ENCODE measurements at places on chromosomes 7 and 10.

GRCh38 chr7:33909755-33910154, 4.4 kb downstream of the BMPER start:
- DNase-seq: no peak

- no peak for DNase-seq
These were observed 153.6 kb downstream of the ARHGAP21 start for GRCh38 chr10:24569828-24570657.

DNA sequence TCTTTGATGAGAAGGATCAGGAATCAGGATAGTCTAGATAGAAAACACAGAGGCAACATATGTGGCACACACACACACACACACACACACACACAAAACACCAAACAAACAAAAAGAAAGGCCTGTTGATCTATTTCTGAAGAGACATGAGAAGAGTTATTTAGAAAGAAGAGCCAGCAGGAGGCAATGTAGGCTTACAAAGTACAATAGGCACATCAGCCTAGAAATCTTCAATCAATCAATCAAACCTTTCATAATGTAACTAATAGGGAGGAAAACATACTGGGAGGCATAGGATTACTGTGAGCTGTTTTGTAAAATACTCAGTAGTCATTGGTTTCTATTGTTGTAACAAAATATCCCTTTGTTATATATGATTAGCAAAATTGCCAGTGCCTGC, 47.3 kb upstream of the TES start:
- no peak for DNase-seq

DNA sequence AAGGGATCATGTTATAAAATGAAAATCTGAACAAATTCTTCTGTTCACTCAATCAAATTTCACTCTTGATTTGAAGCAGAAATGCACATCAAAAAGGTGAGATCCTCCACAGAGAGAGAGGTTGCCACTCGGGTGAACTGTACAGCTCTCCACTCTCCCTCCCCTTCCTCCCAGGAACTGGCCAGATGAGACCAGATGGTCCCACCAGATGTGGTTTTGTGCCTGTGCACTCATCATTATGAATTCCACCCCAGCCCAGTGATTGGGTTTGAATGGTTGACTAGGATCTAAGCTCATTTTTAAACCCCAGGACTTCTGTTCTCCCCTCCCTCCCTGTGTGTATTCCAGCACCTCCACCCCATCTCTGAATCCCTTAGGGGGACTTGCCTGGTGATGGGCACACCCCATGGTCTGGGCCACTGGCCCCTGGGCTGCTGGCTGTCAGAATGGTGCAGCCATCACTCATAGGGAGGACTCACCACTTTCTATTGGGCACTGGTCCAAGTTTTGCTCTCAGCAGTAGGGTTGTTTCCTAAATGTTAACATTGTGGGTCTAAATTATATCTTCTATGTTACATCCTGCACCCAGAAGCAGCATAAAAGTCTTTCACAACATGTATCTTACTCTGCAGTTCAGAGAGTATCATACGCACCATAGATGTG, 393.1 kb downstream of the TNS3 start:
- DNase-seq: no peak

- peak; percentile 99 for DNase-seq
These were observed 39.8 kb downstream of the MAD1L1 start for GRCh38 chr7:2192831-2193534.

- no peak for DNase-seq
These were observed 74.0 kb downstream of the GATA3 start for GRCh38 chr10:8128511-8128910.

Measured in NCI-H510A (cell line).